ENCODE measurements at places on chromosomes 3 and 15.

DNA sequence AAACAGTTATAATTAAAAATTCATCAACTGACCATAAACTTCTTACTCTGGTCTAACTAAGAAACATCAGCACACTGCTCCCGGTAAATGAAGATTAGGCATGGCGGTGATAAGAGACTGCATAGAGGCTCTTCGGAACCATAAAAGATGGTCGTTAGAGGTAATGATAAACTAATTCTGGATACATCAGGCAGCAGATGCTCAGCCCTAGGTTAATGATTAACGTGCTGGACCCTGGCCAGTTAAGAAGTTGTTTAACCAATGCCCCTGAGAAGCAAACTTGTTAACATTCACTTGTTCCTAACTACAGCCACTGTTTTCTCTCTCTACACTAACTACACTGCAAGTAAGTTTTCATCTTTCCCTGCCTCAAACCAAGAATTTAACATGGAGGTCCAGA lies 111.5 kb downstream of the PDZRN3 start:
- DNase-seq, result no peak

DNA sequence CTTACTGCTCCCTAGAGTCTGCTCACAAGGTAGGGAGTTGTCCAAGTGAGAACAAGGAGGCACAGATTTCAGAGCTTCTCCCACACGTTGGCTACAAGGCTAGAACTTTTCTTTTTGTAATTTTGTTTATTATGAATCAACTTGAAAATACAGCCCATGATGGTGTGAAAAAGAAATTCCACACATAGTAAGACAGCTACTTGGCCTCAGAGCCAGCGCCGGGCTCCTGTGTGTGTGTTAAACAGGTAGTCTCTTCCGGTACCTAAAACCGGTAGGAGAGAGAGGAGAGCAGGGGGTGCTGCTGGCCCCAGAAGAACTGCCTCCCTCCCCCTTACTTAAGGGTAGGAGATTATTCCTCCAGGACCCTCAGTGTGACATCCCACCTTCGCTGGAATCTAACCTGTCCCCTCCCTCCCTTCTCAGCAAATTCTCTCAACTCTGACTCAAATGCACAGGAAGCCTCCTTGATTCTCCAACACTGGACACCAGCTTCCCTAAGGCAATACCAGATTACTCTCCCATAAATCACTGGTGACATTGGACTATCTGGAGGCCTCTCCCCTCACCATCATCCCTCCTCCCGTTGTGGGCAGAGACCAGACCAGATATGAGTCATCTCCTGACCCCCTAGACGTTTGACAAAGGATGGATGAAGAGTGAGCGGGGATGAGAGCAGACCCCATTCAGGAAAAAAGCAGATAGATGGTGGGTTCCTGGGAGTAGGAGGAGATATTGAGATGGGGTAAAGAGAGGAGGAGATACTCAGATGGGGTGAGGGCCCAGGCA lies 4.5 kb upstream of the IP6K1 start:
- no peak for DNase-seq

DNA sequence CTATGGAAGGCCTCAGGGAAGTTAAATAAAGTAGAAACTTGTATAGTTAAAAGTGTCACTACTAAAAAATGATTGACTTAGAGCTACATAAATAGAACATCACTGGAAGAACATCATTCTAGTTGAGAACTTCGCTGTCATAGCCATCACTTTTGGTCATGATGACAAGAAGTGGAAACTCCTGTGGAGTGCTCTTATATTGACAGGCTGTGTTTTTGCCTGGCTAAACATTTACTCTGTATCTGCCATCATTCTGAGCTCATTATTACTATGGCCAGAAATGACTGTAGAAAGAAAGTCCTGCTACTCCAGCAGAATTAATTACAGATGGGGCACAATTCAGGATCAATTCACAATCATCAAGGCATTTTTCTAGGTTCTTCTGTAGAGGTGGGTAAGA lies 165.1 kb upstream of the GOLIM4 start:
- DNase-seq, result no peak

DNA sequence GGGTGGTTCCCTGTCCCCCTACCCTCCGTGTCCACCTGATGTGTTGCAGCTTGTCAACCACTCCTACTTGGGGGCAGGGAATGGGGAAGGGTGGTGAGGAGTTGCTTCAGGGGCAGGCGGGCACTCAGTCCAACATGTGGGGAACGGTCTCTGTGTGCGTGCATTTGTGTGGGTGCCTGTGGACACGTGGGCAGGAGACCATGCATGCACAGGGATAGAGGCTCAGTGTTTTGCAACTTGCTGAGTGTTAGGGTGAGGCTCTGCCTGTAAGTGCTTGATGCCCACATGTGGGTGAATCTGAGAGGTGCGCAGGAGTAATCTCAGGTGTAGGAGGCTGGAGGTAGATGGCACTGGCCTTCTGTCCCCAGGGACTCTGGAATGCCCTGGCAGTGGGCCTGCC lies 24.4 kb upstream of the TMEM115 start:
- DNase-seq, result no peak

GRCh38 chr3:89145995-89146394 lies 38.6 kb downstream of the EPHA3 start:
- no peak for DNase-seq

DNA sequence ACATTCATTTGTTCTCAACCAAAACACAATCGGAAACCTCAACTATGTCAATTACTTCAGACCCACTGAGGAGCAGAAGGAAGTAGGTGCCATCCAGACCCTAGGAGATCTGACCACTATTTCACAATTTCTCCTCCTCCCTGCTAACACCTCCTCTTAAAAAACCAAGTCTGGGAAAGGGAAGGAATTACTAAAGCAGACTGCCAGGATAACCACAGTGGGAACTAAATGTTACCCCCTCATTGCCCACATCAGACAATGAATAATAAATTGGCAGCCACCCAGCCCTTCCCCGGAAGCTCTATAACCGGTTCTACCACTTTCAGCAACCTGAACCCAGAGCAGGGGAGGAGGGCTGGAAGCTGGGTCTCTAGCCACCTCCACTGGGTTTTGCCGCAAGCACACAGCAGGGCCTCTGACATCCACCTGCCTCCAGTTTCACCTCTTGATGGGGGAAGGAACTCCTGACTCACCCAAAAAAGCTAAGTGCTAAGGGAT lies 17.6 kb downstream of the C15orf62 start:
- peak; percentile 58 for DNase-seq

- DNase-seq, result no peak
These were observed 19.9 kb downstream of the SPICE1 start for GRCh38 chr3:113495035-113495434.

GRCh38 chr3:41247055-41248004 lies 48.0 kb downstream of the CTNNB1 start:
- DNase-seq, result no peak

DNA sequence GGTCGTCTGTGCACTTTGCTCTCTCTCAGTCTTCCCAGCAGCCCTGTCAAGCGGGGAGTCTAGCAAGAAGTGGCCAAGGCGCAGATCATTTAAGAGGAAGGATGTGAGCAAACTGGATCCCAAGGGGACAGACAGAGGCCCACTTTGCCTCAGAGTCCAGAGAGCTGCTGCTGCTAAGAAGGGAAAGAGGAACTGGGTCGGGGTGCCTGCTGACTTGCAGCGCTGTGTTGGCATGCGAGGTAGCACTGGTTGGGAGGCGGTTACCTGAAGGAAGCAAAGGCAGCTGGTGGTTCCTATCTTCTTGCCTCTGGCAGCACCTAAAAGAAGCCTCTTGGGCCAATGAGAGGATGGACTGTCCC lies 28.1 kb downstream of the SMAD3 start:
- no peak for DNase-seq

DNA sequence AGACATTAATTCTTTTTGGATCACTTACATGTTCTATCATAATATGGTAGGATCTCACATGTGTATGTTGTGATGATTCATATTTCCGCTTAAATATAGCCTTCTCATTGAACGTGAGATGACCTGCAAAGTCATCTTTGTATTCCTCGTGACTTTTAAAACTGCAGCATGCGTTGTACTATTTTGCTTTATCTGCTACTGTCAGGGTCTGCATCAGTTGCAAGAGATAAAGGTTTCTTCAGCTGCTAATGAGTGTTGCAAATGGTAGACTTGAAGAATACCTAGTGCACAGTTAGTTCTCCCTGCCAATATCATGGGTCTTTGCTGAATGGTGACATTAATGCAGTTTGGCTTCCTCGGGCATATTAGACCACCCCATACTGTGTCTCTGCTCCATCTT lies 31.8 kb downstream of the REC114 start:
- no peak for DNase-seq

DNA sequence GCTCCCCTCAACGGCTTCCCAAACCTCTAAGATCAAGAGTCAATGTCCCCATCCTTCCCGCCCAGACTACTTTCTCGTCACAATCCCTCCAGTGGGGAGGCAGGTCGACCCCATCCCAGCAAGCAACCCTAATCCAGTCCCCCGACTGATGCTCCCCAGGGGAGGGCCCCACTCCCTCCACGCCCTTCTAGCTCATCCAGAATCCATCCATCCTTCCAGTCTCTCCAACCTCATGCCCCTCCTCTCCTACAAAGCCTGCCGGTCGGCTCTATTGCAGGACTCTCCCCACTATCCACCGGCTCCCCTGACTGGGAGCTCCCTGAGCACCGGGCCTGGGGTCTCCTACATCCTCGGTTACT lies 1.3 kb downstream of the ADAMTS7 start:
- DNase-seq, result no peak

Measured in stimulated activated CD4-positive, alpha-beta T cell treated with anti-CD3 and anti-CD28 coated beads, Interleukin-15, amount 100 ng/mL, for 48 hours (primary cell).